Endodermal cell (in vitro differentiated cells): ENCODE measurements at places on chromosomes 7 and 10.

DNA sequence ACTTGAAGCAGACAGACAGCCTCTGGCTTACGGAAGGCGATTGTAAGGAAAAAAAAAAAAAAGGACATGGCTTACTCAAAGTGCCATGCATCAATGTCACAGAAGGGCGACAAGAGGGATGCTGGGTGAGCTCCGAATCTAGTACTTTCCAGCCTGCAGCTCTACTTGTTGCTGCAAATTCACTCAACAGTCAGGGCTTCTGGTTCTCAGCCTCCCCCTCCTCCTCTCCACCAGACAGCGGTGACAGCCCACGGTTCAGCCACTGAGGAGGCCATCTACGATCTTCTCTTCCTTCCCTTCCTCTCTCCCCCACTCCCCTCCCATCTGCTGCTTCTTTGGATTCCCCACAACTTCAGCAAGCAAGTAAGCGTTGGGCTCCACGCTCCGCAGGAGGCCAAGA lies 63.5 kb downstream of the PRKAG2 start:
- no peak overlapping the region for H3K27ac ChIP-seq
- H3K4me1 ChIP-seq: peaks cover 5% of the 10 kb centered on the region
- H3K4me3 ChIP-seq: no peak overlapping the region
- H3K27me3 ChIP-seq: peaks cover 33% of the 10 kb centered on the region
- H3K36me3 ChIP-seq: no peaks in the 10 kb centered on the region

DNA sequence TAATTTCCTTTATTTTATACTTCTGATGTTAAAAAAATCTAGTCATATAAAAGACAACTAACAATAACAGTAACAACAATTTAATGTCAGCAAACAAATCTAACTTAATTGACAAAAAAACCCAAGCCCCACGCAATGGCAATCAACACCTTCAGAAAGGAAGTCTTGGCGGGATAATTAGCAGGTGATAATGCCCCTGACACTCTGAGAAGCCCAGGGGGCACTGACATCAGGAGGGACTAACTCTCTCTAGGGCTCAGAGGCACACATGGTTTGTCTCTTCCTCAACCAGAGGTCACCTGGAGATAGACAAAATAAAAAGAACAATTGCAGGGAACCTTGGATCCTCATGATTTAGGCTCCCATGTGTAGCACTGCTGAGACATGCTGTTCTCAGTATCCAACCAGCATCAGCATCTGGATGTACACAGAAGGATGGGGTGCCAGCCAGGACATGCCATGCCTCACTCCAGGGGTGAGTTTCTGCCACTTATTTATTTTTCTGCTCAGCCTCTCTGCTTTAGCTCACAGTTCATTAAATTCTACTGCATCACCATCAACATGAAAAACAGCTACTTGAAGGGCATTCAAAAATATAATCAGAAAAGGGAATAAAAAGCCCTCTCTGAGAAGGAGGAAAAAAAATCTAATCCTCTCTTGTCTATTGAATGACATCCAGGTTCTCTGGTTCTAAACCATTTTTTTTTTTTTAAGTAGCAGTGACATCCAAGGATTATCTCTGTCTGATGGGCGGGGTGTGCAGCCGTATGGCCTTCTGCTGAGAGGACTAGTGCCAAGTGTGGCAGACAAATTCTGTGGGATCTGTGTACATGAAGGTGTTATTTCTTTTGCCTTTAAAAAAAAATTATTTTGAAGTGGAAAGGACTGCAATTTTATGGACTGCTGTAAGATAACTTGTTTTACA lies 96.3 kb downstream of the ATXN7L1 start:
- H3K27me3 ChIP-seq: no peaks in the 10 kb centered on the region
- peak; percentile 87 for DNase-seq
- peak overlapping the region; percentile 21 for H3K4me3 ChIP-seq
- no peaks in the 10 kb centered on the region for H3K36me3 ChIP-seq

- peak overlapping the region; percentile 89 for H3K4me3 ChIP-seq
- H3K27ac ChIP-seq: peak overlapping the region; percentile 100
- H3K27me3 ChIP-seq: no peaks in the 10 kb centered on the region
- no peaks in the 10 kb centered on the region for H3K4me1 ChIP-seq
- H3K36me3 ChIP-seq: no peaks in the 10 kb centered on the region
Measured at GRCh38 chr10:12041766-12042408, 722 bp downstream of the UPF2 start.

GRCh38 chr10:120789303-120790203 lies 61.6 kb upstream of the WDR11 start:
- no peak overlapping the region for H3K4me3 ChIP-seq
- H3K36me3 ChIP-seq: no peaks in the 10 kb centered on the region
- no peak for DNase-seq
- no peaks in the 10 kb centered on the region for H3K4me1 ChIP-seq
- H3K27ac ChIP-seq: no peak overlapping the region
- no peaks in the 10 kb centered on the region for H3K27me3 ChIP-seq

DNA sequence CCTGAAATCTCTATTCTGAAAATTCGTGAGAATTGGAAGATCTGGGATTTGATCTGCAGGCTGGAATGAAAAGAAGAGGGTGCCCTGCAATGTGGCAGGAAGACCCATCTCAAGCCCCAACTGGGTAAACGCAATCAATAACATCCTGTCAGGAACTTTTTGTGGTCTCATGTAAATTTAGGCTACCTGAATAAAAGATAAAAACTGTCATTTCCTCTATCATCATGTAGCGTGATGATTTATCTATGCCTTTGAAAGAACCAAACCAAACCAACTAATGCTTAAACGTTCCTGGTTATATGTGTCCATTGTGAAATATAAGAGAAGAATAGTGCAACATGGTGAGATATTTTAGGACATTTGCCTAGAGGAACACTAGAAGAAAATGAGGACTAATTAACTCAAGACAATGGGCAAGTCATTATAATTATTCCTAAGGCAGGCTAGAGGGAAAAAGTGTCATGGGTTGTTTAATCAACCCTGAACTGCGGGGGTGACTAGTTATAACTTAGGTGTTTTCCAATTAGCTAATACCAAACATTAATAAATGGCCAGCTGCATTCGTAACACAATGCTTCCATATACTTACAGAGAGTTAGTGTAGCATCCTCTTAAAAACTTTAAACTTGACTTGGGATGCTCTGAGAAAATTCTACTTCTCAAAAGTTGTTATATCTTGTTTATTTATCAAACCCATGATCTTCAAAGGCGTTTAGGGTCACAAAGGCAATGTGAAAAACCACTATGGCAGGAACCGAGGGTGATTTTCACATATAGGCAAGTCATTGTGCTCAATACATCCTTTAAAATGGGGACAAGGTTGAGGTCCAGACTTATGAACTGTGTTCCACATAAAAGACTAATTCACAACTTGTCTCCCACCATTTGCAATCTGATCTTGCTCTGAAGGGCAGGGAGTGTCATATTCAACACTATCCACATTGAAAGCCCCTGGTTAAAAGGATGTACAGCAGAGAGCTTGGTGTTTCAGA lies 48.6 kb upstream of the ADO start:
- H3K4me3 ChIP-seq: no peak overlapping the region
- no peaks in the 10 kb centered on the region for H3K27me3 ChIP-seq
- H3K36me3 ChIP-seq: no peaks in the 10 kb centered on the region
- no peak overlapping the region for H3K27ac ChIP-seq
- H3K4me1 ChIP-seq: no peaks in the 10 kb centered on the region

DNA sequence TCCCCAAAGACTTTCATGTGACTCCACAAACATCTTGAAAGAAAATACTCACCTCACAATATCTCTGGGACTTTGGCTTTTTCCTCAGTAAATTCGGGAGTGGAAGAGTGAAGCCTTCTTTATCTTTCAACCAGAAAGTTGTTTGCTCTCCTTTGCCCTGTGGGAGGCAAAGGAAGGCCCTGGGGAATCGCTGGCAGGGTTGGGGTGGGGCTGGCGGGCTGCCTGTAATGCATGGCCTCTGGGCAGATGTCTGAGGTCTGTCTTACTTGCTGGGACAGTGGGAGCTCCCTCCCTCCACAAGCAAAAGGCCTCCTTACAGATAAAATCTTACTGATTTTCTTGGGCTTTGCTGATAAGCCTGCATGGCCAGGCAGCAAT lies 24.9 kb downstream of the TECTB start:
- H3K36me3 ChIP-seq: no peaks in the 10 kb centered on the region
- DNase-seq: peak; percentile 60
- peaks cover 15% of the 10 kb centered on the region for H3K4me1 ChIP-seq
- no peak overlapping the region for H3K27ac ChIP-seq
- no peak overlapping the region for H3K4me3 ChIP-seq

GRCh38 chr10:104077247-104077646 lies 8.4 kb downstream of the COL17A1 start:
- H3K4me1 ChIP-seq: no peaks in the 10 kb centered on the region
- H3K27me3 ChIP-seq: no peaks in the 10 kb centered on the region
- DNase-seq: peak; percentile 83
- no peak overlapping the region for H3K4me3 ChIP-seq

DNA sequence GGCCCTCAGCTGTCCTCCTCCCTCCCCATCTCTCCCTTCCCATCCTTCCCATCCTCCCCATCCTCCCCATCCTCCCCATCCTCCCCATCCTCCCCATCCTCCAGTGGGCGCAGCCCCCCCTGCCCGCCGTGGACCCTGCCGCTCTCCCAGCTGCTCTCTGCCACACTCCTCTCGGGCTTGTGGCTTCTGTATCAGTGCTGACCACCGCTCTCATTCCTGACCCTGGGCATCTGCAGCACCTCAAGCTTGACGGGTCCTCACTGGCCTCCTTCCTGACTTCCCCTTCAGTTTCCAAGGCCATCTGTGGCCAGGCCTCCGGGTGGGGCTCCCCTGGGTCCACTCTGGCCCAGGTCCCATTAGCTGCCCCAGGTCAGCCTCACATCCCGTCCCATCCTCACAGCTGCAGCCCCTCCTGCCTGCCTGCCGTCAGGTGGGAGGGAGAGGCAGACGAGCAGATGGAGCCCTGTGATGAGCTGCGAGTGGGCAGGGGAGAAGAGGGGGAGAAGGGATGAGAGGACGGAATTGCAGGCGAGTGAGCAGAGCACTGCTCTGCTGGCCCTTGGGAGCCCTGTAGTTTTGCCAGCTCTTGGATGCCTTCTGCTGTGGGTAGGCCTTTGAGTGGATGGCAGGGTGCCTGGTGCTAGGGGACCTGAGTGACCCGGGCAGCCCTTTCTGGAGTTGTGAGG lies 35.7 kb downstream of the LHPP start:
- no peaks in the 10 kb centered on the region for H3K4me1 ChIP-seq
- DNase-seq: no peak
- no peaks in the 10 kb centered on the region for H3K27me3 ChIP-seq
- H3K4me3 ChIP-seq: no peak overlapping the region
- peaks cover 4% of the 10 kb centered on the region for H3K36me3 ChIP-seq

DNA sequence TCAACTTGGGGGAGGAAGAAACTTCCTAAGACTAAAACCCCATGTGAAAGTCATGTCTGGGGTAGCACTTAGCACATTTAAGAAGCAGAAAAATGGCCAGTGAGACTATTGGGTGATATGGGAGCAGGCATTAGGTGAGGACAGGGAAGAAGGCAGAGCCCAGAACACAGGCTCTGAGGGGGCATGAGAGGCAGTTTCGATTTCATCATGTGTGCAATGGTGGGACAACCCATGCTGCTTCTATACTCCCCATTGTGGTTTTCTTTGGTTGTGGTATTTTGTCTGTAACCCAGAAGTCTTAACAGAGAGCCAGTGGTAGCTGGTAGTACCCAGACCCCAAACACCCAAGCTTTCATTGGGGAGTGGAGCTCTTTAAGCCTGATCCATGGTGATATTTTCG lies 752.0 kb downstream of the GRID1 start:
- no peak overlapping the region for H3K27ac ChIP-seq
- no peaks in the 10 kb centered on the region for H3K27me3 ChIP-seq
- no peak for DNase-seq
- H3K36me3 ChIP-seq: no peaks in the 10 kb centered on the region
- H3K4me3 ChIP-seq: no peak overlapping the region

DNA sequence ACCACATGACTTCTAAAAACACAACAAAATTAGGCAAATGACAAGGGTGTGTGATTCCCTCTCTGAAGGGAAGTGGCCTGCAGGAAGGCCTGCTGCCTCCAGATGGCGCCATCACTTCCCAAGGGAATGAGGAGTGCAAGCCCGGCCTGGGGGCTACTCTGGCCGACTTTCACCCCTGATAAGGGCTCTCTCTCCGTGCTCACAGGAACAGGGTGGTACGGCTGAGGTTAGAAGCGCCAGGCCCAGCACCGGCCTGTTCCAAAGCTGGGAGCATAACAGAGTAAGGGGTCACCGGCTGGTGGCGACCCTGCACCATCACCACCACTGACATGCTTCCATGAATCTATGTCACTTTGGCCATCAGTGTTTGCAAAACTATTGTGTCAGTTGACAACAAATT lies 13.1 kb downstream of the RBP3 start:
- peak; percentile 93 for DNase-seq
- no peak overlapping the region for H3K27ac ChIP-seq
- no peaks in the 10 kb centered on the region for H3K4me1 ChIP-seq
- H3K36me3 ChIP-seq: no peaks in the 10 kb centered on the region
- H3K4me3 ChIP-seq: no peak overlapping the region

GRCh38 chr7:111098011-111098925 lies 7.3 kb downstream of the LRRN3 start:
- DNase-seq: peak; percentile 80
- H3K27ac ChIP-seq: no peak overlapping the region
- no peaks in the 10 kb centered on the region for H3K36me3 ChIP-seq
- no peak overlapping the region for H3K4me3 ChIP-seq

DNA sequence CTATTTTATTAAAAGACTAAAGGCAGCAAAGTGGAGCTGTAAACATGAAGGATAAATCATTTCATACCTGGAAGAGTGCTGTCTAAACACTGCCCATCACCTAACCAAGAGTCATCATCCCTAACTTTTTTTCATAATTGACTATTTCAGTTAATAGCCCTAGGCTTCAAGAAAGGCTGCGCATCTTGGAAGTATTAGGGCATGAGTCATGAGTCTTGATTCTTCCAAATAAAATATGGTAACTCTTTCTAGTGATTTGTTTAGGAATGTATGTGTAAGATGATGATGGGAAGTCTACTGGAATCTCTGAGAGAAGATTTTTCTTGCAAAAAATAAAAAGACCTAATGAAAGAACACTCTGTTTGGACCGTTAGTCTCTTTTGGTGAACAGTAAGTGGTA lies 207.7 kb upstream of the AHR start:
- H3K36me3 ChIP-seq: no peaks in the 10 kb centered on the region
- H3K27ac ChIP-seq: no peak overlapping the region
- H3K27me3 ChIP-seq: no peaks in the 10 kb centered on the region

GRCh38 chr7:147197006-147197405 lies 1080.4 kb downstream of the CNTNAP2 start:
- H3K27ac ChIP-seq: no peak overlapping the region
- H3K4me3 ChIP-seq: no peak overlapping the region
- no peak for DNase-seq
- no peaks in the 10 kb centered on the region for H3K4me1 ChIP-seq
- H3K27me3 ChIP-seq: no peaks in the 10 kb centered on the region
